ENCODE measurements at places on chromosomes 12 and 14.

- DNase-seq: no peak
Measured at GRCh38 chr12:19544353-19544752, 105.1 kb downstream of the AEBP2 start.

- DNase-seq: no peak
Measured at GRCh38 chr14:55731311-55731872, 151.4 kb downstream of the KTN1 start.

GRCh38 chr12:41334390-41334789 is 146.3 kb downstream of the PDZRN4 start:
- DNase-seq: no peak

GRCh38 chr14:28626780-28627179 is 139.8 kb upstream of the FOXG1 start:
- no peak for DNase-seq

DNA sequence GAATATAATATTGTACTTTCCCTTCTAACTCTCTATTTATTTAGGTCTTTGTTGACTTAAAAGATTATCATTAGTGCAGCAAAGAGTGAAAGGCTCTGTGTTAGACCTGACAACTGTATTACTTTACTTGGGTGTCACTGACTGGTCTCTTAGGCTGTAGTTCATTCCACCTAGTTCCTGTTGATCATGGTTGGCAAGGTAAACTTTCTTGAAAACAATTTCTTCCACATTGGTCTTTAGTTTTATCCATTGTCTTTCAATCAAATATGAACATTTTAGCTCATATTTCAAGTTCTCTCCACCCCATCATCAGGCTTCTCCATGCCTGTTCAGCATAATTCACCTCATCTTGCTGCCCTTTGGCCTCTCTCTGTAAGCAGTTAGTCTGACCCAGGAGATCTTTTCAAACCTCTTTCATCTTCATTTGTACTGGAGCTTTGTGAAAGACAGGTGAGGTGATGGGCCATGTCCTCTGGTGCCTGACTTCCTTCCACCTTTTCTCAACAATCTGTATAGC is 32.1 kb upstream of the PPM1H start:
- DNase-seq: no peak

DNA sequence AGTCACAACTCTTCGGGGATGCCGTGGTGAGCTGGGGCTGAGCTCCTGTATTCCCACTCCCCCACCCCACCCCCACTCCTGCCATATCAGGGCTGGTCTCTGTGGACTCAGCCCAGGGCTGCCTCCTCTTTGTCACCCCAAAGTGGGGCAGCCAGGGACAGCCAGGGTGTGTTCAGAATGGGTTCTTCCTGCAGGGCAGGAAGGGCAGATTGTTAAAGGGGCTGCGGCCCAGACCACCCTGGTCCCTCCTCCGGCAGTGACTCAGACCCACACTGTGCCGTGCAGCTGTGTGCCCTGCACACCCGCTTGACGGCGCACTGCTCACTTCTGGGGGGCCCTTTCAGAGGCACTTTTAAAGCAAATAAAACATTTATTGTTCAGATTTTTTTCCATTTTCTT is 9.3 kb downstream of the SLC48A1 start:
- DNase-seq: no peak
